ENCODE measurements at places on chromosomes 6 and 20.
A peak's percentile ranks its signal among the peaks of the same experiment; 100 is the strongest.

DNA sequence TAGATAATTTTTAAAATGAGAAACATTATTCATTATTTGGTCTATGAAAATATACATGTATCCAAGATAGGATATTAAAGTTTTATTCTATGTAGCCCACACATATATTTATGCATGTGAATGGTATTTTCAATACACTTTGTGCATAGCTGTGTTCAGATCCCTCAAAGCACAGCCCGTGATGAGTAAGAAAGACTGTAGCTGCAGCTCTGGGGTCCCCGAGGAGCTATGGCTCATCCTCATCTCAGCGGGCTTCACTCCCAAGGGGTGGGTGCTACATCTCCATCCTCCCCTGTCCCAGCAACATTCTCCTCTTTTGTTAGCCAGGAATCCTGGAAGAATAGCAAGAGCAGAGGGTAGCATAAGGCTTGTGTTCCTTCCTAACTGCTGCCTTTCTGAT lies 130.8 kb downstream of the SAMD5 start:
- no peak for DNase-seq

GRCh38 chr20:35991142-35991771 lies 22.9 kb downstream of the CNBD2 start:
- no peak for DNase-seq

DNA sequence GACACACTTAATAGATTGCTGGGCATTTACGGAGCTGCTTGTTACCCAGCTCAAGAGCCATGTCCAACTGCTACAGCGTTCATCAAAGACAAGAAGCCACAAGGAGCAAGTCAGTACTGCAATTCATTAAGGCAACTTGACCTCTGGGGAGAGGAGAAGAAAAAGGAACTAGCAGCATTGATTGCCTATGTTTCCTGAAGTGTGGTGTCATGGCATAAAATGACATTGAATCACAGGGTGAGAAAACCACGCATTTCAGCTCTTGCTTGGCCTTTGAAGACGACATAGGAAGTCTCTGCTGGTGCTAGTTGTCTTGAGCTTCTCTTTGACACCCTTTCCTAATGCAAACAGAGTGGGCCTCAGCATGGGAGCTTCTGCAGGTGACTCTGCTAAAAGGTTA lies 139.1 kb downstream of the CDH26 start:
- no peak for DNase-seq

GRCh38 chr6:53361549-53362031 lies 12.8 kb upstream of the ELOVL5 start:
- no peak for DNase-seq

DNA sequence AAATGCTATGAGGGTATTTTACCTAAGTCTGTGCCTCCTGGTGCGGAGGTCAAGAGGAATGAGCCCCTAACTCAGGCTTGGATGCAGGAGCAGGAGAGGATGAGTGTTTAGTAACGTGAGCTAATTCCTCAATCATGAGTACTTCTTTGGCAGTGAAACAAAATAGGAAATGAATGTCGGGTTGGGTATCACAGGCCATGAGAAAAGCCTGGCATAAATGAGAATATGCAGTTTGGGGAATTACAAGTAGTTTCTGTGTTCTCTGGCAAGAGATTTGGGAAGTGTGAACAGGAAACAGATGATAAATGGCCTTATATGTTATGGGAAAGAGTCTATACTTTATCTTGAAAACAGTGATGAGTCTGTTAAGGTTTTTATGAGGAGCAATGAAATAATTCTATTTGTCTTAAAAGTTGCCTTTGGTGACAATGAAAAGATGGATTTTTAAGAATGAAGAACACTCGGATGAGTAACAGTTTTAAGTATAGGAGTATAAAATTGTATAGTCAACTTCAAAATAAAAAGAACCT lies 59.0 kb upstream of the RNF146 start:
- no peak for DNase-seq

- DNase-seq, result no peak
These were observed 120.1 kb downstream of the MAP3K5 start for GRCh38 chr6:136672144-136672543.

- peak; percentile 54 for DNase-seq
These were observed 211.9 kb downstream of the GMPR start for GRCh38 chr6:16450285-16450684.

DNA sequence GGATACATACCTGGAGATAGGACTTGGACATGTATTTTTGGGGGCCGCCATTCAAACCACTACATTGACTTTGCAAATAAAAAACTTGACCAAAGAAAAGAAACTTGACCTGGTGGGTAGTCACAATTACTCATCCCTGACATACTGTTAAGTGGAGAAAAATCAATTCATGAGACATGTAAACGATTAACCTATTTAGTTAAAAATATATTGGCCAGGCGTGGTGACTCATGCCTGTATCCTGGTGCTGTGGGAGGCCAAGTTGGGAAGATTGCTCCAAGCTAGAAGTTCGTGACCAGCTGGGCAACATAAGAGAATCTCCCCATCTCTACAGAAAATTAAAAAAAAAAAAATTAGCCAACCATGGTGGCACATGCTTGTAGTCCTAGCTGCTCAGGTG lies 2.5 kb upstream of the SRSF12 start:
- no peak for DNase-seq

GRCh38 chr6:36545767-36546307 lies 1.4 kb downstream of the STK38 start:
- no peak for DNase-seq

- no peak for DNase-seq
These were observed 86.6 kb downstream of the CD40 start for GRCh38 chr20:46204594-46205186.

DNA sequence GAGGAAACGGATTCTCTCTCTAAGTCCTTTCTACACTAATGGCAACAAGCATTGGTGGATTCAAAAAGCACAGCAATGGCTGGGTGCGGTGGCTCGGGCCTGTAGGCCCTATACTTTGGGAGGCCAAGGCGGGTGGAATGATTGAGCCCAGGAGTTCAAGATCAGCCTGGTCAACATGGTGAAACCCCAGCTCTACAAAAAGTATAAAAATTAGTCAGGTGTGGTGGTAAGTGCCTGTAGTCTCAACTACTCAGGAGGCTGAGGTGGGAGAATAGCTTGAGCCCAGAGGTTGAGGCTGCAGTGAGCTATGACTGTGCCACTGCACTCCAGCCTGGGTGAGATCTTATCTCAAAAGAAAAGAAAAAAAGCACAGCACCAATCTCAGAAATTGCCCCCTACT lies 19.3 kb downstream of the PAQR8 start:
- no peak for DNase-seq

DNA sequence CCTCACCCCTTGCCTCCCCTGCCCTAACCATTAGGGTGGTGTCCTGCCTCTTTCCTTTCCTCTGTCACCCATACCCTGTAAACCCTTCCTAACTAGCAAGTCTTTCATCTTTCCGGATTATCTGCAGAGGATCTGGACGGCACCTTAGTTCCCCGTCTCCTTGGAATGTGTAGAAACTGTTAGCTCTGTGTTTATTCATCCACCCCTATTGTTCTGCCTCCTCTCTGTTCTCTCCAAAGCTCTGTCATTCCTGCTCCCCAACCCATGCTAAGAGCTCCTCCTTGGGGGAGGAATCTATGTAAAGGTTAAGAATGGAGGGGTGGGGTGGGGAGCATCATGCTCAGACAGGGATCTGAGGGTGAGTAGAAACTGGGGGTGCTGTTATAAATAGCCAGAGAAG lies 39.4 kb upstream of the KCNK5 start:
- DNase-seq, result no peak
